ENCODE measurements at places on chromosomes 13 and 19.

DNA sequence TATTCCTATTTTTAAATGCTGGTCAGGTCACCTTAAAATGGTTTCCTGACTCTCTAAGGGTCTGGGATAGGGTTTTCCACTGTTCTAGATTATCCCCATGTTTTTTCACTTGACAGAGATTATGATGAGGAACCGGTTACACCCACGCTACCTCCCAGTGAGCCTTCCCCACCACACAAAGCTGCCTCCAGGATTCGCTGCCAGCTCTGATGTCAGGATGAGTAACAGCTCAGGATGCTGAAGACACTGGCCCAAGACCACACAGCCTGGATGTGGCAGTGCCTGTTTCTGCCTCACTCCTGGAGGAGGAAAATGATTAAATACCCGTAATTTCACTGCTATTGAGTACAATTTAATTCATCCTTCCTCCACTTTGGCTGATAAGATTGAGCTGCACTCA is 22.9 kb downstream of the ZNF114 start:
- no peak for DNase-seq

GRCh38 chr19:22600690-22601648 is 33.2 kb upstream of the ZNF492 start:
- DNase-seq, result no peak

GRCh38 chr19:33280351-33280921 is 21.9 kb downstream of the CEBPA start:
- DNase-seq, result no peak

DNA sequence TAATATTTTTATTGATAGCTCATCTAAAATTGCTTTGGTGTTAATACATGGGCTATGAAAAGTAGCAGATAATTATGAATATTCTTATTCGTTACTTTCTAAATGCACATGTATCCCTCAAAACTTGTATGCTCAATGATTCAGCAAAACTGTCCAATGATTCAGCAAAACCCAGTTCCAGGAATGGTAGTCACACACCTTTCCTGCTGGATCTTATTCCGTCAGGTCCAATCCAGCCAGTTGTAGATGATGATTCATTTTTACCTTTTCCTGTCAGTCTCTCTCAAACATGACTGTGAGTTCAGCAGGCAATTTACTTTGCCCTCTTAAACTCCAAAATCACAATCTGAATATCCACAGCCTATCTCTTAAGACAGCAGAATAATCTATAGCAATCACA is 1082.6 kb downstream of the EFNB2 start:
- DNase-seq, result no peak

GRCh38 chr19:35357867-35358573 is at the start of gene FFAR3:
Gene FFAR3, plus strand, starts transcription at chr19:35358460. Its CDS starts 431 bp downstream, at chr19:35358891.
- DNase-seq, result no peak

GRCh38 chr19:30049846-30050667 is 108.0 kb downstream of the URI1 start:
- DNase-seq, result peak; percentile 83
